ENCODE measurements at places on chromosomes 7 and 10.
A peak's percentile ranks its signal among the peaks of the same experiment; 100 is the strongest.

DNA sequence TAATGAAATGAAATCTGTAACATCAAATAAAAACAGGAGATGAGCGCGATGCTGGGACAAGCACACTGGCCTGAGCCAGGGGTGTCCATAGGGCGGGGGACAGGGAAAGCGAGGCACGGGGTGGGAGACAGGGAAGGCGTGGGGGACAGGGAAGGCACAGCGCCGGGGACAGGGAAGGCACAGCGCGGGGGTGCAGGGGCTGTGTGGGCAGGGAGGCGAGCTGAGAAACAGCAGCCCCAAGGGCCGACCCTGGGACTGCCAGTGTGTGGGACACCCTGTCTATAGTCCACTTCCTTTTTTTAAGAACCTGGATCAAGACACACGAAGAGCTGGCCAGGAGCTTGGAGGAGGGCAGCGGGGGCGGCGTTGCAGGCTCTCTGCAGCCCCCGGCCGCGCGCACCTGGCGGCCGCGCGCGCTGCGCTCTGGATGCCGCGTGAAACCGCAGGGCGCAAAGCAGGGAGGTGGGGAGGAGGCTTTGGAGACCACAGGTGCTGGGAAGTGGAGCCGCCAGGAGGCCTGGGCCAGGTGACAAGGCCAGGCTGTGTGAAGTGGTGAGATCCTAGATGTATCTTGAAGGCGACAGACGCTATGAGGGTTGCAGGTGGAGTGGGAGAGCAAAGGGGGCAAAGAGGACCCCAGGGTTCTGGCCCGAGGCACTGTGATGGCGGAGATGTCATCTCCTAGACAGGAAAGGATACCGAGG lies 157.7 kb downstream of the COBL start:
- DNase-seq: no peak

DNA sequence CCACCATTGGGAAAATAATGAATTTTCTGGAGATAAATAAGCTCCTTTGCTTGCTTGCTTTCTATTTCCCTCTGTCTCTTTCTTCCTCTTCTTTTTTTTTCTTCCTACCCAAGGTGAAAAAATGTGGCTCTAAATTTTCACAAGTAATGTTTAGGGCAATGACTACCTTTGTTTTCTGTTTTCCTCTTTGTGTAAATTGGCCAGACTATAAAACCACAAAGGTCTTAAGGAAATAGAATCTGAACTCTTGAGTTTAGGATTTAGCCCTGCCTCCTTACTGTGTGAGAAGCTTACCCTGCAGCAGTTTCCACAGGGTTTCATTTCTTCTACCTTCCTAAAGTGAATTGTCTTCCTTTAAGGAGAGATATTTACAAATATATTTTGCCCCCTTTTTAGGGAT lies 330.4 kb downstream of the ARL4A start:
- DNase-seq: no peak

GRCh38 chr7:4549681-4550080 lies 132.4 kb upstream of the FOXK1 start:
- DNase-seq: no peak

DNA sequence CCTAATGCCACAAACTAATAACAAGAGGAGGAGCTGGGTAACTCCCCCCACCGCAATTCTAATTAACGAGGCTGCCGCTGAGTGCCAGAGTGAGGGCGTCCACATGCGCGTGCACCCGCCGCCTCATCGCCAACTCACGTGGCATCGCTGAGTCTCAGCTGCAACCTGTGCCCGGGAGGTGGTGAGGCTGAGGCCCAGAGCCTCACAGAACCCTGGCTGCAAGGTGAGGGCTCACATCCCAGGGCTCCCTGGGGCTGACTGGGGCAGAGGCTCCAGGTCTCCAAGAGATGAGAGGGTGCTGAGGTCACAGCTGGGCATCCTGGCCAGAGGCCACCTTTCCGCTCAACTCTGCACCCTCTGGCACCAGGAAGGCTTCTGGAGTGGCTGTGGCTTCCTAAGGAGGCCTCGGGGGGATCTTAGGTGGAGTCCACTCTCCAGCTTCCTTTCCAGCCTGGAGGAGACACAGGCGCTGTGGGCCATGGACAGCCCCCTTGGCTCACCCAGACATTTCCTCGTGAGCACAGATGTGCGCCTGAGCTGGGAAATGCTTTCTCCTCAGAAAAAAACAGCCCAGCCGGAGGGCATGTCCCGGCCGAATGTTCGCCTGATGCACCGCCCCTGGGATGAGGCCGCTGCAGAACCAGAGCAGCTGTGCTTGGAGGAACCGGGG lies 242.6 kb downstream of the MAD1L1 start:
- no peak for DNase-seq

GRCh38 chr10:113125612-113126011 lies 175.6 kb downstream of the TCF7L2 start:
- no peak for DNase-seq

DNA sequence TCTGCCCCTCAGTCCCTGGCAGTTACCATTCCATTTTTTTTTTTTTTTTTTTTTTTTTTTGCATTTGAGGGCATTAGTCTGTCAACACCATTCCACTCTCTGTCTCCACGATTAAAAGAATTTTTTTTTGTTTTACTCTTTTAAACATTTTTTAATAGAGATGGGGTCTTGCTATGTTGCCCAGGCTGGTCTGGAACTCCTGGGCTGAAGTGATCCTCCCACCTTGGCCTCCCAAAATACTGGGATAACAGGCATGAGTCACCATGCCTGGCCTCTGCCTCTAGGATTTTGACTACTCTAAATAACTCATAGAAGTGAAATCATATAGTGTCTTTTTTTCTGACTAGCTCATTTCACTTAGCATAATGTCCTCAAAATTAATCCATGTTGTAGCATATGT lies 16.5 kb upstream of the CLDN3 start:
- DNase-seq: no peak

GRCh38 chr10:6400821-6401465 lies 179.1 kb downstream of the PRKCQ start:
- no peak for DNase-seq

GRCh38 chr7:22113041-22113440 lies 167.3 kb upstream of the CDCA7L start:
- no peak for DNase-seq

DNA sequence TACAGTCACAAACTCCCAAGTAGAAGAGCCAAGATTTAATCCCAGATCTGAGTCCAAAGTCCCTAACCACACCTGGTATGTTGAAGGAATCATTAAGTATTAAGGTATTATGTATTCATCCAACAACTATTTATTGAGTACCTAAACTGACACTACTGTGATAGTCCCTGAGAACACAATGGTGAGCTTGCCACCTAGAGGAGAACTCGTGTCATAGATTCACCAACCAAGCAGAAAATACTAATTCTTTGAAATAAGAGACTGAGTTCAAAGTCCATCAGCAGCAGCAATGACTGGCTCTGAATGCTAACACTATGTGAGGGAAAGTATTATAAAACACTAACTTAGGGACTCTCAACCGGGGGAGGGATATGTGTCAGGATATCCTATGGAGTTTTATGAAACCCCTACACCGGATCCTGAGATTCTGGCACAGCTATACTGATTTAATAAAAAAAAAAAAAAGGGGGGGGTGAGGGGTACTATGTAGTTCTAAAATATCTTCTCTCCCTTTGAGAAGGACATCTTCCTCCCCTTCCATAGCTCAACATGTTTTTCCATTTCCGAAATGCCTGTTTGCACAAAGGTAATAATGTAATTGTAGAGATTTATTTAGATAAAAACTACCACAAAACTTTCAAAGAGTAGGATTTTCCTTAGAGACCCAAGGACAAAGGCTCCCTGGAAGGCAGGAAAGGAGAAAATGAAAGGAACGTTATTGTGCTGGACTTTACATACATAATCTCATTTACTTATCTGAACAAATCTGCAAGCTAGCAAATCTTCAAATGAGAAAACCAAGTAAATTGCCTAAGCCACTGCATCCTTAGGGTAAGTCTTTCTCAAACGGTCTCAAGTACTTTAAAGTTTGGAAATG lies 1.6 kb downstream of the NCOA4 start:
- peak; percentile 59 for DNase-seq

- DNase-seq: no peak
These were observed 65.2 kb downstream of the ZMYND11 start for GRCh38 chr10:200405-200804.

GRCh38 chr10:66836057-66836456 lies 89.8 kb upstream of the LRRTM3 start:
- DNase-seq: no peak

GRCh38 chr10:25028711-25029110 lies 12.3 kb downstream of the THNSL1 start:
- no peak for DNase-seq

DNA sequence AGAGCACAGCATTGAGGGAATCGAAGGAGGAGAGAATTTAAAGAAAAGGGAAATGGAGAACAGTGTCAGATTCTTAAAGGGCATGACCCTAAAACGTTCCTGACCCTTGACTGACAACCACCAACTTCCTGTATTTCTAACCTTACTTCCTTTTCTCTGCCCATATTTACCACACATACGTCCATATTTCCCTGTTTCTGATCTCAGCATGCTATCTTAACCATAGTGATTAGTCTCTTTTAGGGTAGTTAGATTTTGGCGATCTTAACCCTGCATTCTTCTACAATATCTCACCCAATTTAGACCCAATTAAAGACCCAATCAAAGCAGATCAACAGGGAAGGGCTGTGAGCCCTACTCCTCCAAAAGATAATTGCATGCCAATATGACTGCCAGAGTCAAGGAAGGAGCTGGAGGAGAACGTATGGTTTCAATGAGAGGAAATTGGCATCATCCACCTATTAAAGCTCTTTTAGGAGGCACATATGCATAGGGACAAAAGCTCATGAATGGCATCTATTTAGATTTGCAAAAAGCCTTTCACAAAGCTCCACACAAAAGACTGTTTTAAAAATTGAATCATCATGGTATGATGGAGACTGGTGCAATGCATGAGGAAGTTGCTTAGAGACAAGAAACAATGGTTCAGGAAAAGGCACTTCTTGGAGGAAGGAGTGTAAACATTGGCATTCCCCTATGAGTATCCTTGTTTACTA lies 49.0 kb upstream of the ARHGAP12 start:
- no peak for DNase-seq

DNA sequence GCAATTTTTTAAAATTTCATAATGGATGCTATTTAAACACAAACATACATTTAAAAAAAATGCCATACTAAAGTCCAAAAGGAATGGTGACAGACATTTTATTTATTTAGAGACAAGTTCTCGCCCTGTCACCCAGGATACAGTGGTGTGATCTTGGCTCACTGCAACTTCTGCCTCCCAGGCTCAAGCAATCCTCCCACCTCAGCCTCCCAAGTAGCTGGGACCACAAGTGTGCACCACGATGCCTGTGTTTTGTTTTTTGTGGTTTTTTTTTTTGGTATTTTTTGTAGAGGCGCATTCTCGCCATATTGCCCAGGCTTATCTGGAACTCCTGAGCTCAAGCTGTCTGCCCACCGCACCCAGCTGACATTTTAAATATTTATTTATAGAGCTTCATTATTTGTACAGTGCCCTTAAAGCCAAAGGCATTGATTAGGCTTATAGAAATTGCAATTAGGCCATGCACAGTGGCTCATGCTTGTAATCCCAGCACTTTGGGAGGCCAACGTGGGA lies 703.5 kb downstream of the AUTS2 start:
- DNase-seq: no peak

DNA sequence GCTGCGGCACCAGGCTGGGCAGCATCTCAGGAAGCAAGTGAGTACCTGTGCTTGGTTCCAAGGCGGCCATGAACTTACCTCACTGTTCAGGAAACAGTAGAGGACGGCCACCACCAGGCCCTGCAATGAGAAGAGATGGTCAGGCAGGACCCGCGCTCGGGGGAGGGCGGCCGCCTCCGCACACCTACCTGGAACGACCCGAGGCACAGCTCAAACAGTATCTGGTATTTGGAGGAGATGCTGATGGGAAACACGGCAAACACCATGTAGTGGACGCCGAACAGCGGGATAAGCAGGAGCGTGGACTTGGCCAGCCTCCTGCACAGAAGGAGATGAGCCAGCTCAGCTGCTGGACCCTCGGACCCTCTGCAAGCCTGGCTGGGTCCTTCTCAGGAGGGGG lies 112.9 kb downstream of the VIPR2 start:
- no peak for DNase-seq

- DNase-seq: no peak
These were observed 35.7 kb upstream of the ATXN7L1 start for GRCh38 chr7:105911961-105912575.

DNA sequence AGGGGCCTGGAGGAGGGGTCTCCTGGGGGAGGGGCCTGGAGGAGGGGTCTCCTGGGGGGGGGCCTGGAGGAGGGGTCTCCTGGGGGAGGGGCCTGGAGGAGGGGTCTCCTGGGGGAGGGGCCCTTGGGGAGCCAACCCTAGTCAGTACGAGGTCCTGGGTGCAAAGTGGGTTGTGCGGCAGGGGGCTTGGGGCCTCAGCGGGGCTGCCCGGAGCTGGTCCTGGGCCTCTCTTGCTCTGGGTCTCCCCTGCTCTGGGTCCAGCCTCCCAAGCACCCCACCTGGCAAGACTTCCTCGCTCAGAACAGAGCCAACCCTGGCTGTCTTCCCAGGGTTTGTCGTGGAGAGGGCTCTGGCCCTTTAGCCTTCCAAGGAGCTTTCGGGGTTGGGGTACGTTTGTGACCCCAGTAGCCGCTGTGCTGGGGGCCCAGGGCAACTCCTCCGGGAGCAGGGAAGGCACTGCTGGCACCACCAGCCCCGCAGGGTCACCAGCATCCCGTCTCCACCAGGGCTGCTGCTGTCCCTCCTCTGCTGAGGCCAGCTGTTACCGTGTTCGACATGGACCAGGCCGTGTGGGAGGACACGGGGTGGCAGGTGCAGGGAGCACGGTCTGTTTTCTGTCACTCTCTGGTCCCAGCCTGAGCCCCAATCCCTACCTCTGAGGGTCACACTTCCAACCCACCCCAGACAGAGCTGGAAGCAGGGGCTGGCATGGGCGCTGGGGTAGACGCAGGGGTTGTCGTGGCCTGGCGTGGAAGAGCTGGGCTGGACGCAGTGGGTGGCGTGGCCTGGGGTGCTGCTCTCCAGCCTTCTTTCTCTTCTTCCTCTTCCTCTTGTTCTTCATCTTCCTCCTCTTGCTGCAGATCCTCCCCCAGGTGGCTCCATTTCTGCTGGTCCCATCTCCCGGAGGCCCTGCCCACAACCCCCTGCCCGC lies 22.8 kb downstream of the PWWP2B start:
- no peak for DNase-seq

- no peak for DNase-seq
These were observed 77.4 kb downstream of the SAMD9 start for GRCh38 chr7:93040355-93040754.

GRCh38 chr7:105126436-105126975 lies 112.5 kb downstream of the KMT2E start:
- no peak for DNase-seq

GRCh38 chr10:119166118-119166500 lies 595 bp upstream of the SFXN4 start:
- no peak for DNase-seq

GRCh38 chr10:71618176-71618575 lies 101.4 kb downstream of the C10orf105 start:
- no peak for DNase-seq

- DNase-seq: no peak
These were observed 21.0 kb downstream of the NUDT13 start for GRCh38 chr10:73131301-73131700.

Measured in activated CD4-positive, alpha-beta T cell treated with anti-CD3 and anti-CD28 coated beads, Interleukin-2, amount 10 ng/mL, durations not matched to agents 7 days and 5 days (primary cell).